ENCODE measurements at places on chromosomes 12 and 14.

GRCh38 chr12:53844994-53845844 is 93.4 kb upstream of the HOXC13 start:
- DNase-seq: no peak

- DNase-seq: no peak
Measured at GRCh38 chr12:13289653-13290289, 93.2 kb downstream of the EMP1 start.

DNA sequence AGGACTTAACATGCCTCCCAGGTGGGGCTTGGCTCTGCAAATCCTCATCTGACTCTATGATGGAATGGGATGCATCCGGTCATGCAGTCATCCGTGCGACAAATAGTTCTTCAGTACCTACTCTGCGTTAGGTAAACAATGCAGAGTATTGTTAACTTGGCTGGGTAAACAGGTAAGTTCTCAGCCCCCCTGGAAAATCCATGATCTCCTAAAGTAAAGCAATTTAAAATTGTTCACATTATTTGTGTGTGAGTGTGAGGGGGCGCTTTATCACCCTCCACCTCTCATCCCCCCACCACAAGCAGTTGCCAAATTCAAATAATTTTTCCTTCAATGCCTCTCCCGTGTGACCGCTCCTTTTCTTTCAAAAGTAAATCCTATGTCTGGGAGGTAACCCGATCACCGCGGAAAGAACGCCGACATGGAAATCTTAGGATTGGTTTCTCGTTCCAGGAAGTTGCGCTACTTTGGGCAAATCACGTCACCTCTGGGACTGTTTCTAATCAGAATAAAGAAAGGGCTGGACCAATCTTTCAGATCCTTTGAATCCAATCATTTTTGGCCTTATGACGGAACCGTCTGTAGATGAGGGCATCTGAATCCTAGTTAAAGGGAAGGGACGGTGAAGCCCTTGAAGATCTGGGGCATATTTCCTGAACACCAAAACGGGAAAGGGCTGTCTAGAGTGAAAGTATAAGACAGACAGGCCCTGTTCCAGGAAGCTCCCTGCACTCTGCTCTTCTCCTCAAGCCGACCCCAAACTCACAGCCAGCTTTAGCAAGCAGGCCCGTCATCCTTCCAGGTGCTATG is 44.0 kb upstream of the SINHCAF start:
- no peak for DNase-seq

- DNase-seq: no peak
Measured at GRCh38 chr12:27304856-27305255, 27.8 kb upstream of the BMAL2 start.

GRCh38 chr12:117026921-117027250 is 72.3 kb downstream of the TESC start:
- DNase-seq: no peak

GRCh38 chr12:12123036-12123604 is 52.4 kb downstream of the BCL2L14 start:
- no peak for DNase-seq

- no peak for DNase-seq
Measured at GRCh38 chr12:112252184-112252583, 126.8 kb downstream of the TRAFD1 start.

DNA sequence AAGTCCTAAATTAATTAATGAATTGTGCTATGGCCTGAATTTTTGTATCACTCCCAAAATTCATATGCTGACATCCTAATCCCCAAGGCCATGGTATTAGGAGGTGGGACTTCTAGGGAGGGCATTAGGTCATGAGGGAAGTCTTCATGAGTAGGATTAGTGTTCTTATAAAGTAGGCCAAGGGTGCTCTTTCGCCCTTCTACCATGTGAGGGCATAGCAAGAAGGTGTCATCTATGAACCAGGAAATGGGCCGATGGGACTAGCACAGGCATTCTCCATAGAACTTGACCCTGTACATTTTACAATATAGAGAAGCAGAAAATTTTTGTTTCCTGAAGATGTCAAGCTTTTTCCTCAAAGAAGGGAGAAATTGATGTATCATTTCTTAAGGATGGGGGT is 12.5 kb downstream of the SYT10 start:
- no peak for DNase-seq

- no peak for DNase-seq
Measured at GRCh38 chr14:72594099-72594901, 299.6 kb downstream of the DPF3 start.

DNA sequence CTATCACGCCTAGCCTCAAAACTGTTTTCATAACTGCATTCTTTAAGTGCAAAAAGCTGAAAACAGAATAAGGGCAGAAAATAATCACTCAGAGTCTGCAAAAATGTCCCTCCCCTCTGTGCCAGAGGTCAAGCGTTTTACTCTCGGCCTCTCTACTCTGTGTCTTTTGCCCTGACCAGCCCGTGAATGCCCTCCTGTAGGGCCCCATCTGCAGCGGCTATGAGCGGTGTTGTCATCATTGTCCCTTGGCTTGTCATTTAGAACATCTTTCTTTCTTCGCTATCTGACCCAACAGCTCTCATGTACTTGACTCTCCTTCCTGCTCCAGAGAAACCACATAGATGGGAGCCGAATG is 21.7 kb downstream of the ELK3 start:
- DNase-seq: no peak

DNA sequence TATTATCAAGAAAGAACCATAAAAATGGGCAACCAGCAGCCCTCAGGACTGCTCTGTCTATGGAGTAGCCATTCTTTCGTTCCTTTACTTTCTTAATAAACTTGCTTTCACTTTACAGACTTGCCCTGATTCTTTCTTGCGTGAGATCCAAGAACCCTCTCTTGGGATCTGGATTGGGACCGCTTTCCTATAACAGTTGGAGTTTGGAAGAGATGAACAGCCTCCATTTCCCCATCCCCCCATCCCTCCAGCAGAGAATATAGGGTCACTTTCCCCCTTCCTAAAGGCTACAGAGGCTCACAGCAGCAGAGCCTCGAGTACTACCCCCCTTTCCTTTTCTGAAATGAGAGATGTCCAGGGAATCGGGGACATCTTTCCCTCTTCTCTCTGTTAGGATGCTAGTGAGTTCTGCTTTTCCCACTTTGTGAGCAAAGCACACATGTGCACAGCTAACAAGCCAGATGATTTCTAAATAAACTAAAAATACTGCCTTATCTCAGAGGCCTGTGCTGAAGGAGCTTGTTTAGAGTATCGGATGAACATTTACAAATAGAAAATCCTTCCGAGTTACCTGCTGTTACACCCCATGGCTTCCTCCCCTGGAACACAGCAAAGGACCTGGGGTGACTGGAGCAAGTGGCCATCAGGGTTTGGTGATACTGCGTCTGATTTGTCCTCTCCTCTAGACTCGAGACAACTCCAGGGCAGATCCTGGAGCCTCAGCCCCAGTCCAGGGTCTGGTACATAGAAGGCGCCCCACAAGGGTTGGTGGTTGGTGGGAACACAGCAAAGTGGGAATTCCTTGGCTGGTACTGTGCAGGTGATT is 144.2 kb downstream of the SLC38A6 start:
- DNase-seq: no peak

GRCh38 chr12:1533205-1533601 is 61.2 kb downstream of the FBXL14 start:
- DNase-seq: no peak

DNA sequence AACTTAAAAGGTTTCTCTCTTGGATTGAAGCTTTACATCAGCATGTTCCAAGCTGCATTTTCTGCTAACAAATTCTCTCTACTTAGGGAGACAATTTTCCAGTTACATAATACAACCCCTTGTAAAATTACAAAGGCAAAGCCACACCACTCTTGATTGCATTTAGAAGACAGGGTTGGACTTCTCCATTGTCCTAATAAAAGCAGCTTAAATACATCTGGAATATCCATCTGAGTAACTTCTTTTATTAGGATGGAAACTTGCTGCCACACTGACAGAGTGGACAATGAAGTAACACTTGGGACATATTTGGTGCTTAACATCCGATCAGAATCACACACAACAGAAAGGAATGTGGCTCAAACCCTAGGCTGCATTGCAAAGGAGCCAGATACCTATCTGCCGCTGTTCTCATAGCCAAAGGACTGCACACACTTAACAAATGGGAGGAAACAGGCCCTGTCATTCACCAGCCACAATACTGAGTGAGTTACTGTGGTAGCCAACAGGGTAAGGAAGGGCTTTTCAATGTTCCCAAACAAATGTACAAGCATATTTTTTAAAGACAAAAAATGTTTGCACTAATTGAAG is 157.2 kb downstream of the PAX9 start:
- DNase-seq: no peak

DNA sequence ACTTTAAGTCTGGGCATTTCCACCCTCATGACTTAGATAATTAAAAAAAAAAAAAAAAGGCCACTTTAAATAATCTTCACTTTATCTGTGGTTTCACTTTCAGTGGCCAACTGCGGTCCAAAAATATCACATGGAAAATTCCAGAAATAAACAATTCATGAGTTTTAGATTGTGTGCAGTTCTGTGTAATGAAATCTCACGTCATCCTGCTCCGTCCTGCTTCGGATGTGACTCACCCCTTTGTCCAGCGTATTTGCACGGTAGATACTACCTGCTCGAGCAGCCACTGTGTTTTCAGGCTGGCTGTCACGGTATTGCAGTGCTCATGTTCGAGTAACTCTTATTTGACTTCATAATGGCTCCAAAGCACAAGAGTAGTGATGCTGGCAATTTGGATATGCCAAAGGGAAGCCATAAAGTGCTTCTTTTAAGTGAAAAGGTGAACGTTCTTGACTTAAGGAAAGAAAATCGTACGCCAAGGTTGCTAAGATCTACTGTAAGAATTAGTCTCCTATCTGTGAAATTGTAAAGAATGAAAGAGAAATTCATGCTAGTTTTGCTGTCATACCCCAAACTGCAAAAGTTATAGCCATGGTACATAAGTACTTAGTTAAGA is 2.4 kb downstream of the E2F7 start:
- DNase-seq: no peak

- DNase-seq: no peak
Measured at GRCh38 chr14:50954811-50955372, 10.6 kb upstream of the PYGL start.

DNA sequence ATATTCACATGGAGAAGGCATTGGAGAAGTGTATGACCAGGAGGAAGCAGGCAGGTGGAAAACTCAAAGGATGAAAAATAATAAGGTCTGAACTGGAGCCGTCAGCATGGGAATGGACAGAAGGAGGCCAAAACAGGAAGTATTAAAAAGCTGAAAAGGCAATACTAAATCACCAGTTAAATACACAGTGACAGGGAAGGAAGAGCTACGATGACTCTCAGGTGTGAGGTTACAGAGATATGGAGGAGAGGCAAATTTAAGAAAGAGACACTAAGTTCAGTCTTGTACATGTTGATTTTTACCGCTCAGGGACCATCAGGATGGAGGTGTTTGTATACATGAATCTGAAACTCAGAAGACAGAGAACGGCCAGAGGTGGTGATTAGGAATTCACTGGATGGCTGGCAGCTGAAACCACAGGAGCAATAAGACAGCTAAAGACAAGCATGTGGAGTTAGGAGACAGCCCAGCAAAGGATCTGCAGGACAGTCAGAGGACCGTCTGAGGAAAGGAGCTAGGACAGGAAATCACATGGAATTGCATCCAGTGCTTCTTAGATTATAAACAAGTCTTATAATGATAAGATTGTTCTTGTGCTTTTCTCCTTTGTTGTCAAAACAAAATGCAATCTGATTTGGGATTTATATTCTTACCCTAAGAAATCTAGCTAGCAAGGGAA is 33.9 kb upstream of the CDKN3 start:
- DNase-seq: no peak

GRCh38 chr14:93050761-93051160 is 65.0 kb downstream of the ITPK1 start:
- DNase-seq: no peak

All from esophagus squamous epithelium (tissue), 5 donors.